ENCODE measurements at places on chromosomes 1 and 21. TPM values are rescaled to one million over a fixed set of nuclear protein-coding genes. Genes with fewer than 3 reads are reported as not detected.
A peak's percentile ranks its signal among the peaks of the same experiment; 100 is the strongest.

DNA sequence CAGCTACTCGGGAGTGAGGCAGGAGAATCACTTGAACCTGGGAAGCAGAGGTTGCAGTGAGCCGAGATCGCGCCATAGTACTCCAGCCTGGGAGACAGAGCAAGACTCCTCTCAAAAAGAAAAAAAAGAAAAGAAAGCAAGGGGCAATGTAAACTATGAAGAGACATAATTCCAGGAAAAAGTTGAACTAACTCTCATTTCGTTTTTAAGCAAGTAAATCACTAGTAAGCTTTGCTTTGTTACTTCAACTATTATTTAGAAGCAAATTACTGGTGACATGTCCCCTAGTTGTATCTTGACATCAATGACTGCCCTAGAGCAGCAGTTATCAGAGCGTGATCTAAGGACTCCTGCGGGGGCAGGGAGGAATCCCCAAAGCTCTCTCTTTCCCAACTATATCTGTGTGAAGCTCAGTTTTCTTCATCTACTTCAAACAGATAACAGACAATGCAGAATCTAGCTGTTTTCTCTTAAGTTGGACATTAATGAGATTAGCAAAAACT, 18.7 kb downstream of the CLSTN1 start:
- no peak for DNase-seq

GRCh38 chr1:1431845-1432273, 3.6 kb upstream of the VWA1 start:
- DNase-seq: peak; percentile 53

DNA sequence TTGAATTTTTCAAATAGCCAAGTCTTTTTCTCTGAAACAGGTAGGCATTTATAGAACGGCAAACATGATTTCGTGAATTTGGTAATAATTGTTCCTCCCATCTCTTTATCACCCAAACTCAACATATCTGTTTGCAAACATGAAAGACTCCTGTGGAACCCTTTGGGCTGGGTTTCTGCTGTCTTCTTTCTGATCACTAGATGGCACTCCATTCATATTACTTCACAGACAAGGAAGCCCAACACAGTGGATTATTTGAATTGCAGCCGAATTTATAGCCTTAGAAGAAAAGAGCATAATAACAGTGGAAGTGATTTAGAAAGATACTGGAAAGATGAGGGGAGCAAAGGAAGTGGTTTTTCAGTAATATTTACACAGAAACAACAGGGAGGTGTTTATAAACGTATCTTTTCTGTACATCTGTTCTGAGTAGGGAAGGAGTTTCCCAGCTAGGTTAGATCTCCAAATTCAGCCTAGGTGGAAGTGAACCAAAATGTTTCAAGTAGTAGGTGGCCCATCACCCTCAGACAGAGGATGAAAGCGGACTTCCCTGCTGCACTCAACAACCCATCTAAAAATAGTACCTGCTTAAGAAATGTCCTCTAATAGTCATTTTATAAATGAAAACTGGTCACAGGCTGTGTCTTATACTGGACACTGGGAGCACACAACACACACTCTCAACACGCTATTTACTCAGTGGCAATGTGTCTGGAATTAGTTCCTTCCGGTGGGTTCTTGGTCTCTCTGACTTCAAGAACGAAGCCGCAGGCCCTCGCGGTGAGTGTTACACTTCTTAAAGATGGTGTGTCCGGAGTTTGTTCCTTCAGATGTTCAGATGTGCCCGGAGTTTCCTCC, 67.6 kb downstream of the MAP3K21 start:
- peak; percentile 67 for DNase-seq

GRCh38 chr1:84691122-84691783, 992 bp upstream of the SSX2IP start:
- no peak for DNase-seq

GRCh38 chr21:35198565-35198964, 149.5 kb upstream of the RUNX1 start:
- no peak for DNase-seq

DNA sequence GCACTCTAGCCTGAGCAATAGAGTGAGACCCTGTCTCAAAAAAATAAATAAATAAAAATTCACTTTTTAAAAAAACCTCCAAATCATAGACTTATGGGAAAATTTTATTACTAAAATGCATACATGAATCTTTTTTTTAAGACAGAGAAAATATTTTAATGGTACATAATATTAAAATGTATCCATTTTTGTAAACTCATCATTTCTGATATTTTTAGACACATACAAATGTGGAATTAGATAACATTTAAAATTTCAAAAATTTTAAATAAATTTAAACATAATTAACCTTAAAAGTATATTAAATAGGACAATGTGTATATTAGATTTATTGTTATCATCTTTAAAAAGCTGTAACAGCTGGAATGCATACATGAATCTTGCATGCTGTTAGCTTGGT, 33.9 kb downstream of the SMAP2 start:
- no peak for DNase-seq

GRCh38 chr1:235442788-235443429, 61.3 kb downstream of the B3GALNT2 start:
- no peak for DNase-seq

GRCh38 chr1:94032637-94033036, 88.3 kb downstream of the ABCA4 start:
- DNase-seq: no peak

GRCh38 chr1:22241250-22241649, 98.4 kb upstream of the WNT4 start:
- peak; percentile 39 for DNase-seq

GRCh38 chr1:1435106-1435903, at the start of gene VWA1:
VWA1 (plus strand) TSS chr1:1435690; CDS start chr1:1435749, 59 bp downstream.
- DNase-seq: peak; percentile 80

DNA sequence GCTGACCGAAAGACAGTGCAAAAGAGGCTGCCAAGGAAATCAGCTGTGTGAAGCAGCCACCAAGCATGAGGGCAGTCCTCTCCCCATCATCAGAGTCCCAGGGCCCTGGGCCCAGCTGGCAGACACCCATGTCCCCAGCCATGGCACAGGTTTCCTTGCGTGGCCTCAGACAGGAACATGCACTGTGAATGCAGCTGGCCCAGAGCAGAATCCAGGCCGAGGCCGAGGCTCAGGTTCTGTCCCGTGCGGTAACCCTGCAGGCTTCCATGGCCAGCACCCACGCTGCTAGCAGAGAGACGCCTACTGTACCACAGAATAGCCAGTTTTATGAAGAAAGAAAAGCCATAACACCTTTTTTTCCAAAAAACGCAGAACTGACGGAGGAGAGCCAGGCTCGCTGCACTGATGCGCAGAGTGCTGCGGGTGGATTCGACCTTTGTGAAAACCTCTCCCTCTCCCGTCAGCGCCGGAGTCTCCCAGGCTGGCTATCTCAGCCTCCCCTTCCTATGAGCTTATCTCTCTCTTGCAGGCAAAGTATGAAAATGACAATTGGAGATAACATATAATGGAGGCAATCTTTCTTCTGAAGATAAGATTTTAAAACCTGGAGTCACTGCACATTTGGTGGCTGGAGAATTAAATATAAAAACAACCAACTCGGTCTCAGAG, 106.6 kb downstream of the NPHP4 start:
- no peak for DNase-seq

GRCh38 chr1:155044812-155045657, 6.1 kb upstream of the ADAM15 start:
- peak; percentile 88 for DNase-seq

DNA sequence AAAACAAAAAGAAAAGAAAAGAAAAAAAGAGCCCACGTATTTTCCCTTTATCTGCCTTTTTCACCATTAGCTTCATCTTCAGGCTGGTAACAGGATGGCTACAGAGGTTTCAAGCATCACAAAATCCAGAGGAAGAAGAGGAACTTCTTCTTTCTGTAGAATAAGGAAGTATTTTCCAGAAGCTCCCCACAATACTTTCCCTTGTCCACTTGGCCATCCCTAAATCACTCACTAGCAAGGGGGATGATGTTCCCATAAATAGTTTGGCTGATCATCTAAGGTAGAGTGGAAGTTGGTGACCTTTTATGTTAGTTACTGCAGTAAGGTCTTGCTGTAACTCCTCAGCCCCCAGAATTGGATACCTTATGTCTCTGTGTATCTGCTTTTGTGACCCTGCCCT, 45.1 kb upstream of the RNF11 start:
- no peak for DNase-seq

DNA sequence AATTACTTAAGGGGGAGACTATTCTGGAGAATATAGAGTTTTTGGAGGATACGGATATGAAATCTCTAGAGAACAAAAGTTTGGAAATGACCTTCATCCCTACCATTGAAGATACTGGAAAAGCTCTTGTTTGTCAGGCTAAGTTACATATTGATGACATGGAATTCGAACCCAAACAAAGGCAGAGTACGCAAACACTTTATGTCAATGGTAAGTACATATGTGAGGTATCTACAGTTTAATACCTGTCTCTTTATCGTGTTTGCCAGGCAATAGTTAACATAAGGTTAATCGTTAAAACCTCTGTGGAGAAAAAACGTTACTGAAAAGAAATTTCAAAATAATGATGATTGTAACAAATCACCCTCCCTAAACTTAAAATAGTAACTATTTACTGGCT, 11.8 kb downstream of the VCAM1 start:
- no peak for DNase-seq

DNA sequence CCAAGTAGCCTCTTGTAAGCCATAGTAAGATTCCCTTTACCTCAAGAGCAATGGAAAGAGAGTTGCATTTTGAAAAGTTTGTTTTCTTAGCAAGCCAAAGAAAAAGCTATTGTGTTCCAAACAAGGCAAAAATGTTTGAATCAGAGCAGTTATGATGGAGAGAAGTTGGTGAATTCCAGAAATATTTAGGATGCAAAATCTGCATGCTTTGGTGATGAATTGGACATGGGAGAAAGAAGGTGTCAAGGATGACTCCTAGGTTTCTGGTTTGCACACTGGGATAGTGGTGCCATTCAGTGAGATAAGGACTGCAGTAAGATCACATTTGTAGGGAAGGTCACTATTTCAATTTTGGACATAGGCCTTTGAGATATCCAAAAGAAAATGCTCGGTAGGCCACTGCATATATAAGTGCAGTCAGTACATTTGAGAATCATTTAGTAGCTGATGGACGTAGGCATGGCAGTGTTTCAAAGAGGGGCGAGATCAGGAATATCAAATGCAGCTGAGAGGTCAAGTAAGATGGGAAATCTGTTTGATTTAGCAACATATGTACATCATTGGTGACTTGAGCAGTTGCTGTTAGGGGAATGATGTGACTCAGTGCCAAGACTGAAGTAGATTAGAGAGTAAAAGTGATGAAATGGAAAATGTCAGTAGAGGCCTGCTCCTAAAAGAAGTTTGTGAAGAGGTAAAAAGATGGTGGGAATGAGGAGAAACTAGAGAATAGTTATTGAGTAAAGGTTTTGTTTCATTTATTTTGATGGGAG, 33.9 kb upstream of the GPR25 start:
- peak; percentile 71 for DNase-seq

- no peak for DNase-seq
Observed at GRCh38 chr1:30889511-30889910, 19.0 kb downstream of the SDC3 start.

GRCh38 chr21:41357546-41357945, 4.3 kb upstream of the MX2 start:
- no peak for DNase-seq

DNA sequence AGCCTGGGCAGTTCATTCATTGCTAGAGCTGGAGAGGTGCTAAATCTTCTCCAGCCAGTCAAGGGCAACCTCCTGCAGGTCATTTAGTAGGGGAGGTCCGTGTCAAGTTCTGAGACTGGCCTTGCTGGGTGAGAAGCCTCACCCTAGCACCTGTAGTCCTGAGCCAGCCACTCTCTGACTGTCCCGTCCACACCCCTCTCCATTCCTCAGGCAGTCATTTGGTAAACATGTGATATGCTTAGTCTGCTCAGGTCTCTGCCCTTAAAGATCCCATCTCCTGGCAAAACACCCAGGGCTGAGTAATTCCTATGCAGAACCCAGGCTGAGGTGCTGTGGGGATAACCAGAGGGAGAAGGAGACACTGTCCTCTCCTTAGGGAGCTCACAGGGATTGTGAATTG, 13.7 kb upstream of the IGFN1 start:
- DNase-seq: no peak

GRCh38 chr1:91502672-91503184, 2.1 kb downstream of the CDC7 start:
- DNase-seq: no peak

DNA sequence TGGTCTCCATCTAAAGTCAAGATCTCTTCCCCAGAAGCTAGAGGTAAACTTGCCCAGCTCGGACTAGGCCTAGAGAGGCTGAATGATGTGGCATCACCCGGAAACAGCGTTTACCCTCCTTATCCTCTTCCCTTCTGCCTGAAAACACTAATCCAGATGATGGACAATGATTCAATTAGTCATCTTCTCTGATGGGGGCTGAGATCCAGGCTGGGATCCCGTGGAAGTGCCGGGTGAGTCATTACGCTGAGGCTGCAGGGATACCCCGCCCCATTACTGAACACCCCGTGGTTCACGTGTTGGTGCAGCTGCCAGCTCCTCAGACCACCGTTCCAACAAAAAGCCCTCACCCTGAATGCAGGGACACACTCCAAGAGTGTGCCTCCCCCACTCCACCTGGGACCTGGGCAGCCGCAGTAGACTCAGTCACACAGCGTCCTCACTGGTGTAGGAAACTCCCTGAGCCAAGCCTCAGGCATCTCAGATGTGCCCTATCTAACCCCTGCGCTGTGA, 2.0 kb downstream of the S100A6 start:
- no peak for DNase-seq

GRCh38 chr1:27719286-27720251, 6.2 kb upstream of the FAM76A start:
- DNase-seq: no peak

DNA sequence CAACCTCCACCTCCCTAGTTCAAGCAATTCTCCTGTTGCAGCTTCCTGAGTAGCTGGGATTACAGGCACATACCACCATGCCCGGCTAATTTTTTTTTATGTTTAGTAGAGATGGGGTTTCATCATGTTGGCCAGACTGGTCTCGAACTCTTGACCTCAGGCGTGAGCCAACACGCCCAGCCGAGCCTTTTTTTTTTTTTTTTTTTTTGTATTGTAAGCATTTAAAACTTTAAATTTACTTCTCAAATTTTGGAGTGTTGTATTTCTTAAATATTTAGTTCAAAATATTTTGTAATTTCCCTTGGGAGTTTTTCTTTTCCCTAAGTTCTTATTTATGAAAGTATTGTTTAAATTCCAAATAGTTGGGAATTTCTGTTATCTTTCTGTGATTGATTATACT, 9.2 kb upstream of the SCAF4 start:
- DNase-seq: no peak

DNA sequence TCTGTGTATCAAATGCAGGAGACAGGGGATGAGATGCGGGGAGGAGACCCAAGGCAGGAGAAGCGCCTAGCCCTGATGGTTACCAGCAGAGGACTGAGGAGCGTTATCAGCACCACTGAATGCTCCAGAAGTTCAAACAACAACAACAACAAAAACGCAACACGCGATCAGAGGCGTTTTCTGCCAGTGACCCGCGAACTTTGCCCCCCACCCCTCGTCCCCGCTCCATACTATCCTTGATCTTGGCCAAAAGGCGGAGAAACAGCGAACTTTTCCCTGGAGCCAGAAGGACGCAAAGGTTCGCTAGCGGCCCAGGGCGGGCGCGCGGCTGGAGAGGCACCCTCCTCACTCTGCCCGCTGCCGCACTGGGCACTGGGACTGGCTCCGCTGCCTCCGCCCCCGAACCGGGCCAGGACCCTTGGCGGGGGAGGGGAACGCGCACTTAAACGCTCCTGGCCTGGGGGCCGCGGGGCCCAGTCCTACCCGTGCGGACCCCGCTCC, 699 bp downstream of the ECHDC2 start:
- DNase-seq: no peak

Gene PLPP3
- 58.2 TPM for total RNA-seq

Gene OR2T29
- total RNA-seq: not detected

Gene DISC1
- total RNA-seq: 11.5 TPM

Gene RIPPLY3
- not detected for total RNA-seq

Gene C1orf87
- total RNA-seq: not detected

Gene AADACL3
- total RNA-seq: not detected

Gene DMBX1
- not detected for total RNA-seq

Gene FHAD1
- 0.53 TPM for total RNA-seq

Data from cardiac muscle cell (in vitro differentiated cells and primary cell).